ENCODE measurements at places on chromosomes 5 and 9.

DNA sequence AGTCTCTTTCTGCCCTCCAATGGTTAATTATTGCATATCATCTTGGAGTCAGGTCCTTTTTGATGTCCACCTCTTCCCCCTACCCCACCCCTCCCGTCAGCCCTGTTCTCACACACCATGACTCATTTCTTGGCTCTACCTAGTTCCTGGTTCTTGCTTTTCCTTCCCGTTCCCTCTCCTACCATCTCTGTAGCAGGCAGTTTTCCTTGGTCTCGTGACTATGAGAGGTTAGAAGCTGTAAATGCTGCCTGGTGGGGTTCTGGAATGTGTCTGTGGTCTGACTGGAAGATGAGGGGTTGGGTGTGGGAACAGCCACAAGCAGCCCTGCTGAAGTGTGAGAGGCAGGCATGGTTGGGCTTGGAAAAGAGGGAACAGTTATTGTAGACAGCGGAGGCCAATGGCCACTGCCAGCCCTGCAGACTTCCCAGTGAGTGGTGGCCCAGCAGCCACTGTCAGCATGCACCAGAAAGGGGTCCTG, 18.2 kb downstream of the SLC22A5 start:
- DNase-seq: peak; percentile 91

DNA sequence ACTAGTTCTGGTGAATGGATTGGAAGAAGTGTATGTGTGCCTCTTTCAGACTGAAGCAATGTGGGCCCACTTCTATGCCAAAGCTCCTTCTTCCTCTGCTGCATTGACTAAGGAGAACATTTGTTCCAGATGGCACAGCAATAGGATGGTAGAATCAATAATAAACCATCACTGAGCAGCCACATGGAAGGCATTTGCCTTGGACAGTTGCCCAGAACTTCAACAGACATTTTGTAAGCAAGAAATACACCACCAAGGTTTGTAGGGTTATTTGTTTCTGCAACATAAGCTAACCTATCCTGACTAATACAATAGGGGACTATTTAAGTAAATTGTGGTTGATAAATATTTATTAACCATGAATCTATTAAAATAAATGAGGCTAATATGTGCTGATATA, 37.7 kb upstream of the CSNK1G3 start:
- DNase-seq: no peak

DNA sequence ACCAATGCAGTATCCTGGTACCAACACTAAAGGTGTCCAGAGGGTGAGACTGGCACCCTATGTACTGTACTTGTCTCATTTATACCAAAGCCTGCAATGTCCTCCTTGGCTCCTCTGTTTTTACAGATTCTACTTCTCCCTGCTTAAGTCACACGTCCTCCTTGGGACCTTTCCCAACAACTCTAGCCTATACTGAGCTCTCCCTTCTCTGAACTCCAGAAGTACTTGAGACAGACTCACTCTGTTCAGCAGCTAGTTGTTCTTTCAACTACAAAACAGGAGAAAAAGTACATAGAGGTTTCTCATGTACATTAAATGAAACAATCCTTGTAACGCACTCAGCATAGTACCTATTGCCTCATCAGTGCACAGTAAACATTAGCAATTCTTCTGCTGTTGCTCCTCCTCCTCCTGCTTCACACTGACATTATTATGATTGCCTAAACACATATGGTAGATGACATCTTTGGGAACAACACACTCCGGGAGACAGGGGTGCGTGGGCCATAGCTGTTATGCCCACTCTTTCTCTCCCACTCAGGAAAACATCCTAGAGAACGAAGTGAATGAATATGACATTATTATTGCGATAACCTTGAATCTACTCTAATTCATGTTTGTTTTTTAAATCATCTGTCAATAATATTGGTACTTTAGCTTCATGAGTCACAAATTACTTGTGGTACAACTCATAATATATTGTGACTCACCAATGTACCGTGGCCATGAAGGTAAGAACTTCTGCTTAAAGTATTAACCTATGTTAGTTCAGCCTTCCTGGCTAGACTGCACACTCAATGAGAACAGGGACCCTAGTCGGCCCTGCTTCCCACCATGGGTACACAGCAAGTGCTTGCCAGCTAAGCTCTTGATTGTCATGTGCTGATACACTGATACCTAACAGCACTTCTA, 180.3 kb upstream of the ADRA1B start:
- no peak for DNase-seq

DNA sequence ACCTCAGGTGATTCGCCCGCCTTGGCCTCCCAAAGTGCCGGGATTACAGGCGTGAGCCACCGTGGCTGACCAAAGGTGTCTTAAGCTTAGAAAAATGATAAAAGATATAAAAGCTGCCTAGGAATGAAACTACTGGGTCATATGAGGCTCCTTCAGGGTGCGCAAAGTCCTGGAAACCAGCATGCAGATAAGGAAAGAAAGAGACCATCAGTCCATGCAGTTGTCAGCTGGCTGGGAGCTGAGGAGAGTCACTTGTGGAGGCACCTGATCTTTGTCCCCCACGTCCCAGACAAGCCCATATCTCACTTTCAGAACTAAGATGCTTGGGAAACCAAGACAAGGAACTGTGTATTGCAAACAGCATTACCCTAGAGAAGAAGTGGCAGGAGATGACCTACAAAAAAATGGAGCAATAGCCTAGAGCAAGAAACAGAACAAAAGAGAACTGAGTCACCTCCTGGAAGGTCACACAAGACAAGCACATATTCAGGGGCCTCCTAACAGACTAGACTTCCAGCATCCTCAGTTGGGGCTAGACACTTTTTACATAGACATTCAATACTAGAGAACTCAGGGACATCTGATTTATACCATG, 2.8 kb upstream of the CCDC125 start:
- DNase-seq: no peak

DNA sequence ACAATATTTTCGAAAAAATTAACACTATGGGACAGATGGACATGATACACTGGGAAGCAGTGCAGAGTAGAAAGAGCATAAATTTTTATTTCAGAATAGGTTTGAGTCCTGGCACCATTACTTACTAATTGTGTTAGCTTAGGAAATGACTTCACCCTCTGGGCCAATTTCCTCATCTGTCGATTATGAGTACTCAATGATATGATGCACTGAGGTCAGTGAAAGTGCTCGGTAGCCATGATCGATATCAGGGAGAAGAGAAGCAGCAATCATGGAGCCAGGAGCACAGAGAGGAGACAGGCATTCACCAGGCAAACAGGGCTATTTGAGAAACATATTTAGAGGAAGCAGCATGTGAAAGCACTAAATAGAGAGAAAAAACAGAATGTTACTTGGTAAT, 29.4 kb downstream of the NR6A1 start:
- no peak for DNase-seq

DNA sequence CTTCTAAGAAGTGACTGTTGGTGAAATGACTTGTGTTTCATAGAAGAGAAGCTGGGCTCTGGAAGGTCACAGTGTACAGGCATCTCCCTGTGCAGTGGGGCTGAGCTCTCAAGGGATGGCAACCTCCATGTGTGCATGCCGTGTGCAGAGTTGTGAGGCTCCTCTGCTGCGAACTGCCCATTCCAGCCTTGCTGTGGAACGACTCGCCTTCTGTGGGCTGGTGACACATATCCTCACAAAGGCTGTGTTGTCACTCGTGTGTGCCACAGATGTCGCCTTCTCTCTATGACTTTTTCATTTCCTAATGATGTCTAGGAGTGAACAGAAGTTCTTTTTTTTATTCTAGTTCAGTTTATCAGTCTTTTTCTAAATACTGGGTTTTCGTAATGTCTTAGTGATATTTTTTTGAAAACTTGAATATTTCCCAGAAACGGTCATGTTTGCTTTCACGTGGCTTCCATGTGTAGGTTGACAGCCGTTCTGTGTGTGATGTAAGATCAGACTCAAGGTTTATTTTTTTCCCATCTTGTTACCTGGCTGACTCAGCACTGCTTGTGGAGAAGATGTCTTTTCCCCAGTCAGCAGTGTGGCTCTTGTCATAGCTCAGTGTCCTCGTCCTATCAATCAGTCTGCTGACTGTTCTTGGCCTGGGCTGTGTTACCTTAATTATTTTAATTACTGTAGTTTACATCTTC, 57.3 kb upstream of the CACNA1B start:
- DNase-seq: no peak

DNA sequence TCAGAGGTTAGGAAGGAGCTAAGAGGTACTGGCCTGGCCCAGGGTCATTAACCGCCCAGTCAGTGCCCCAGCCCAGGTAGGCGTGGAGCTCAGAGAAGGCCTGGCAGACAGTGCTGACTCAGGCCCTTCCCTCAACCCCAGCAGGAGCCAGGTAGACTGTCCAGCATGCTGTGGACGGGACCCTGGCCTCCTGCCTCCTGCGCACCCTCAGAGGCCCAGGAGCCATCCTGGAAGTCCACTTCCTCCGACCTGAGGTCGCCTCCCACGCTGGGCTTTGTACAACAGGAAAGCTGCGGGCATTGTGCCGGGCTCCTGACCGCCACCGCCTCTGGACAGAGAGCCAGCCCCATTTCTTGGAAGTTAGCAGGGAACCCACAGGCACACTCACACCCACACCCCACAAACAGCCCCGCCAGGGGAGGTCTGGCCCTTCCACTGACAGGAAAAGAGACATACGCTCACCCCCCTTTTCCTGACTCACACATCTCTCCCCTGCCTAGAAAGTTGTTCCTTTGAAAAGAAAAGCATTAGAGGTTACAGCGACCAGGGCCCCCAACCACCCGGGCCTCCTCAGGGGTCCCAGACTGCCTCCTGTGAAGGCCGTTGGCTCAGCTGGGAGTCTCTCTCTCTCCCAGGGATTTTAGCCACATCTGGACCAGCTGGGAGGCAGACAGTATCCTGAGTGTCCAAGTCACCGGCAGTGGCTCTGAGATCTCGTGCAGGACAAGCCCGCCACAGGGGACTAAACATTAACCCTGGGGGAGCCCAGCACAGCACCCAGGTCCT, 7.7 kb downstream of the RALGDS start:
- peak; percentile 78 for DNase-seq

- no peak for DNase-seq
These were observed 74.6 kb upstream of the PLPP1 start for GRCh38 chr5:55609413-55609812.

GRCh38 chr9:35790385-35791296, 750 bp upstream of the NPR2 start:
- DNase-seq: peak; percentile 92

GRCh38 chr5:20367178-20367577, 379.2 kb upstream of the CDH18 start:
- DNase-seq: no peak

- DNase-seq: peak; percentile 48
These were observed 29.6 kb downstream of the RGS3 start for GRCh38 chr9:113493203-113493520.

- no peak for DNase-seq
These were observed 97.1 kb upstream of the APC start for GRCh38 chr5:112640546-112640945.

GRCh38 chr9:37540634-37541033, 35.5 kb downstream of the FBXO10 start:
- no peak for DNase-seq

DNA sequence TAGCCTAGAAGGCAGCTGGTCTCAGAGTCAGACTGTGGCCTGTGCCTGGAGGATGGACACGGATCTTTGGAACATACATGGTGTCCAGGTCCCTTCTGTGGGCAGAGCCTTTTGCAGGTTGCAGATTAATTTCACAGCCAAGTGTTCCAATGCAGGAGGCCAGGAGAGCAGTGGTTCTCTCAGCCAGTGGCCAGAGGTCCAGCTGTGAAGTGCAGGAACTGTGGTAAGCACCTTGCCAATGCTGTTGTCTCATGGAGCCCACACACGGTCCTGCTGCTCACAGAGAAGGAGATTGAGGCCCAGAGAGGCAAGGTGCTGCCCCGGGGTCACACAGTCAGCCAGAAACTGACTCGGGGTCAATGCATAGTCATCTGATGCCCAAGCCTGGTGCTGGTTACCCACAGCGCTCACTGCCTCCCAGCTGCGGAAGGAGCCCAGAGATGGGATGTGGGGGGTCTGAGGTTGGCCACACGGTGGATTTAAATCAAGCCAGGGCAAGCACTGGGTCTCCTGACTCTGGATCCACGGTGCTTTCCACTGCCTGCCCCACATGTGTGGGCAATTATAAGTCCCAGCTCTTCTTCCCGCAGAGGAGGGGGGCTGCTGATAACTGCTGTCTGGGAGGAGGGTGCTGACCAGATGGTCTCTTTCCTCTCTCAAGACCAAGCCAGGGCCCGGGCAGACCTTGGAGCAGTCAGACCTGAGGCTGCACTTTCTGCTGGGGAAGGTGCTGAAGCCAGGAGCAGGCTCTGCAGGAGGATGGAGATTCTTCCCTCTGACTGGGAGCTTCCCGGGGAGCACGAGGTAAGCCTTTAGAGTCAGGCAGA, 2.8 kb downstream of the PDGFRB start:
- no peak for DNase-seq

DNA sequence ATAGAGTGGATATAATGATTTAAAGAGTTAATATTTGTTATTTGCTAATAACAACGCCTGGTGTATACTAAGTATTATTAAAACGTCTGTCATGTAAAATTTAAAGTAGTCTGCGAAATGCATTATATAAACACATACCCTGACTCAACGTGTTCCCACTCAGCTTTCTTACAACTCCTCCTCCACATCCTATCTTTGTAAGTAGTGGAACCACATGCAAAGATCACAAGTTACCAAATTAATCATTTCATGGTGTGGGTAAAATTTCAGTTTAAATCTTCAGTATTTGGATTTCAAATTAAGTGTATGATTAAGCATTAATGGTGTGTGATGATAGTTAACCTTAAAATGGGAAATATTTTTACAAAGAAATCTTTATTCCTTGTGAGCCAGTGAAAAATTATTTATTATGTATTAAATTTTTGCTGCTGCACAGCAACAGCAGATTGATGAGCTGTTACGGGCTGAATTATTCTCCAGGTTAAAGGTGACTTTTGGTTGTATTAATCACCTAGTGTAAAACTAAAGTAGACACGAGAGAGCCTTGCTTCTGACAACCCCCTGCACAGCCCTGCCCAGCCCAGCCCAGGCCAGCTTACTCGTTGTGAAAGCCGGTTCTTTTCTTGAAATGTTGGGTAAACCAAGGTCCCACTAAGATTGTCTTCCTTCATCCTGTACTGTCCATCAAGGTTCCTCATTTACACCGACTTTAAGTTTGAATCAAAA, 373.5 kb downstream of the DTWD2 start:
- no peak for DNase-seq

- DNase-seq: no peak
These were observed 82.6 kb upstream of the LMX1B start for GRCh38 chr9:126531035-126531571.

GRCh38 chr5:146283344-146283761, 55.3 kb upstream of the POU4F3 start:
- DNase-seq: no peak

GRCh38 chr5:45507178-45507577, 189.0 kb downstream of the HCN1 start:
- no peak for DNase-seq

DNA sequence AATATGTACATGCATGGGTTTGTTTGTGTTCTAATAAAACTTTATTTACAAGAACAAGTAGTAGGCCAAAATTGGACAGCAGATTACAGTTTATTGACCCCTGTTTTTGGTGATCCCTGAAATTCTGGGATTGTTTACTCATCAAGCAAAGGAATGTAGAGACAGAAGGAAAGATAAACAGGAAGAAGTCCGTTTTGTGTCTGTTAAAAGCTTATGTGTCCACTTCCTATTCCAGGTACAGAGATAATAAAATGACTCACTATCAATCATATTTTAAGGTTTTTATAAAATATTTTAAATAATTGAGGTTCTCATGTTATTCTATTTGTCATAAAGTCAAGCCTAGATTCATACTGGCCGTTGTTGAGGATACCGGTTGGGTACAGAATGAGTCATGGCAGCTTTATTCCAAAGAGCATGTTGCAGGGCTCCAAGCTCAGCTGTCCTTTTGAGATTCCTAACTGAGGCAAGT, 214.9 kb upstream of the DAB2 start:
- DNase-seq: no peak

Data from sigmoid colon (tissue), 7 donors.